SJSA1 (cell line): ENCODE measurements at places on chromosomes 5 and 9. TPM values are rescaled to one million over a fixed set of nuclear protein-coding genes. Genes with fewer than 3 reads are reported as not detected.

- peaks cover 27% of the 10 kb centered on the region for H3K4me1 ChIP-seq
- no peaks in the 10 kb centered on the region for H3K36me3 ChIP-seq
- no peak overlapping the region for H3K27ac ChIP-seq
- H3K4me3 ChIP-seq, result no peak overlapping the region
- DNase-seq, result peak; percentile 75
These were observed 49.9 kb upstream of the GDNF start for GRCh38 chr5:37889612-37890317.

GRCh38 chr5:25944786-25945185 lies 1093.6 kb downstream of the CDH9 start:
- no peak for DNase-seq
- H3K36me3 ChIP-seq, result no peaks in the 10 kb centered on the region
- H3K27ac ChIP-seq, result no peak overlapping the region
- H3K27me3 ChIP-seq, result no peaks in the 10 kb centered on the region
- H3K4me3 ChIP-seq, result no peak overlapping the region

The SAXO1 gene
- not detected in 2 replicates for total RNA-seq

The GFI1B gene
- 0.05 TPM in 1 of 2 replicates, not detected in the other for total RNA-seq

DNA sequence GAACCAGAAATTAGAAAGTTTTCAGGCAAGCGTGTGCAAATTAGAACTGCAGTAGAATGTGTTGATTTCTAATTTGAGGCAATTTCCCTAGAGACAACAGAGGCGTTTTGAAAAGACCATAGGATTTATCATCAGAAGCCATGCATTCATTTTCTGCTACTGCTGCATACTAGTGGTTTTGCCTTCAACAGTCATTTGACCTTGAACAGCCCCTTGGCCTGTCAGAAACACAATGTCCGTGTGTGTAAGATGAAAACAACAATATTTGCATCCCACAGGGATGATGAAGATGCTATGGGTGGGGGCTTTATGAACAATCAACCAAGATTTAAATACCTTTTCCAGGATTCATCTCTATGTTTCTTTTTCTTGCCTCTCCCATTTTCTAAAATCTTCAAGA lies 73.7 kb downstream of the PDE4D start:
- no peak for DNase-seq
- H3K4me3 ChIP-seq, result no peak overlapping the region
- no peaks in the 10 kb centered on the region for H3K4me1 ChIP-seq
- no peak overlapping the region for H3K27ac ChIP-seq
- no peaks in the 10 kb centered on the region for H3K36me3 ChIP-seq

DNA sequence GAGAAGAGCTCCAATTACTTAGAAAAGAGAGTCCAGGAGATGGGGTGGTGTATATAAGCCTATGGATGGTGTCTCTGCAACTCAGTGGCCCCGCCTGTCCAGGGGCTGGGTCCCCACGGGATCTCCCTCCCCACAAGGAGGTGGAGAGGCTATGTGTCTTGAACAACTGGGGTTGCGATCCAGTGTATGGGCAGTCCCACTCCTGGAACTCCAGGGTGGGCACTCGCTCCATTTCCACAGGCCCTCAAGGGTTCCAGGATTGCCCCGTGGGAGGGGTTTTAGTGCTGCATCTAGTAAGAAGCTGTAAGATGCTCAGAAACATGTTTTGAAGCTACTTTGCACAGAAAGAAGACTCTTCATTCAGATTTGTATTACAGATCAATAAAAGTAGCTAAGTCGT lies 558 bp upstream of the SMAD5 start:
- peak overlapping the region; percentile 90 for H3K4me3 ChIP-seq
- peaks cover 10% of the 10 kb centered on the region for H3K36me3 ChIP-seq
- H3K27ac ChIP-seq, result peak overlapping the region; percentile 76
- no peak for DNase-seq
- H3K4me1 ChIP-seq, result peaks cover 15% of the 10 kb centered on the region

- H3K4me1 ChIP-seq, result peaks cover 13% of the 10 kb centered on the region
- DNase-seq, result peak; percentile 34
- no peak overlapping the region for H3K27ac ChIP-seq
- no peak overlapping the region for H3K4me3 ChIP-seq
- H3K27me3 ChIP-seq, result no peaks in the 10 kb centered on the region
These were observed 27.0 kb downstream of the SKP1 start for GRCh38 chr5:134149571-134150303.

DNA sequence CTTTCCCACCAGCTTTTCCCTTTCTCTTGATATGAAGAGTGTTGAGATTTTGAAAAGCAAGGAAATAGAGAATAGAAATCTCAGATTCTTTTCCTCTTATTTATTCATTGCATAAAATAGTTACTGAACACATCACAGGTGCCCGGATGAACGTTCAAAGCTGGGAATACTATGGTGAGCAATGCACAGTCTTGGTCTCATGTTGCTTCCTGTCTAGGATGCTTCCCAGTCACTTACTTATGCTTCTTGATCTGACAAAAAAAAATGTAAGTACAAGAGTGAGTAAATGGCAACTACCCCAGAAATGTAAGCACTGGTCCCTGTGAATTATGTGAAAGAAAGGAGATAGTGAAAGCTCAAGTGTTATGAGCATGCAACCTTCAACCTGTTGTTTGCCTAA lies 153.5 kb upstream of the S1PR3 start:
- no peak overlapping the region for H3K27ac ChIP-seq
- no peaks in the 10 kb centered on the region for H3K27me3 ChIP-seq
- H3K4me1 ChIP-seq, result peaks cover 4% of the 10 kb centered on the region
- no peaks in the 10 kb centered on the region for H3K36me3 ChIP-seq
